ENCODE measurements at places on chromosomes 12 and 14. TPM values are rescaled to one million over a fixed set of nuclear protein-coding genes. Genes with fewer than 3 reads are reported as not detected.

NUAK1 gene
- 12.3 TPM for total RNA-seq

TAS2R9 gene
- total RNA-seq: not detected

GRCh38 chr12:127785540-127785939 lies 481.4 kb upstream of the TMEM132C start:
- DNase-seq: no peak
- H3K27me3 ChIP-seq: no peaks in the 10 kb centered on the region
- no peak overlapping the region for H3K4me3 ChIP-seq
- H3K4me1 ChIP-seq: no peaks in the 10 kb centered on the region
- H3K36me3 ChIP-seq: peaks cover 65% of the 10 kb centered on the region

- no peak for DNase-seq
- H3K27ac ChIP-seq: no peak overlapping the region
- no peaks in the 10 kb centered on the region for H3K36me3 ChIP-seq
- H3K27me3 ChIP-seq: peaks cover 12% of the 10 kb centered on the region
- no peak overlapping the region for H3K4me3 ChIP-seq
Measured at GRCh38 chr12:54865683-54866324, 11.5 kb downstream of the MUCL1 start.

GRCh38 chr14:91128699-91129098 lies 14.8 kb downstream of the DGLUCY start:
- no peak overlapping the region for H3K27ac ChIP-seq
- H3K36me3 ChIP-seq: peaks cover 25% of the 10 kb centered on the region
- no peak overlapping the region for H3K4me3 ChIP-seq
- no peak for DNase-seq

DNA sequence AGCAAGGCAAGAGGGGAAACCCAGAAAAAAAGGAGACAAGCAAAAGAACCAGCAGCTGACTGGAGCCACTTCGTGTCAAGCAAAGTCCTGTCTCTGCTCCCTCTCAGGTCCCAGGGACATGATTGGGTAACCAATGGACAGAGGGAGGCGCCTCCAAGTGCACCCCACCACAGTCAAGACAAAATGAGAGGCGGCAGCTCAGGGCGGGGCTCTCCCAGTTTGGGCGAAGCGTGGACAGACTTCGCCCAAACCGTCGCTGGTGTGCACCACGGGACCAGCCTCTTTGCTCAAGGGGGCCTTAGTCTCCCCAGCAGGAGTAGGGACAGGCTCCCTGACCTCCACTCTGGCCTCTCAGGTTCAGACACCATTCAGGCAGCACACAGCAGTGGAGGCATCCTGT lies 1.5 kb upstream of the BEGAIN start:
- DNase-seq: peak; percentile 12
- H3K27ac ChIP-seq: no peak overlapping the region
- H3K4me3 ChIP-seq: peak overlapping the region; percentile 56
- peaks cover 3% of the 10 kb centered on the region for H3K4me1 ChIP-seq
- H3K36me3 ChIP-seq: no peaks in the 10 kb centered on the region
- H3K27me3 ChIP-seq: peaks cover 57% of the 10 kb centered on the region

BEGAIN gene
- 1.3 TPM for total RNA-seq

- no peaks in the 10 kb centered on the region for H3K27me3 ChIP-seq
- peak overlapping the region; percentile 93 for H3K27ac ChIP-seq
- peaks cover 6% of the 10 kb centered on the region for H3K4me1 ChIP-seq
Measured at GRCh38 chr14:77565289-77565993, 51.0 kb downstream of the SPTLC2 start.

PRPH gene
- total RNA-seq: 1.7 TPM

CRACR2A gene
- total RNA-seq: 2.6 TPM

Data from WTC11 (cell line).